CD4-positive, alpha-beta T cell treated with Interleukin-2 at 100 ng/mL for 4 hours (primary cell): ENCODE measurements at places on chromosomes 12 and 14.

GRCh38 chr12:132746613-132747012, 15.0 kb downstream of the ANKLE2 start:
- no peak for DNase-seq

DNA sequence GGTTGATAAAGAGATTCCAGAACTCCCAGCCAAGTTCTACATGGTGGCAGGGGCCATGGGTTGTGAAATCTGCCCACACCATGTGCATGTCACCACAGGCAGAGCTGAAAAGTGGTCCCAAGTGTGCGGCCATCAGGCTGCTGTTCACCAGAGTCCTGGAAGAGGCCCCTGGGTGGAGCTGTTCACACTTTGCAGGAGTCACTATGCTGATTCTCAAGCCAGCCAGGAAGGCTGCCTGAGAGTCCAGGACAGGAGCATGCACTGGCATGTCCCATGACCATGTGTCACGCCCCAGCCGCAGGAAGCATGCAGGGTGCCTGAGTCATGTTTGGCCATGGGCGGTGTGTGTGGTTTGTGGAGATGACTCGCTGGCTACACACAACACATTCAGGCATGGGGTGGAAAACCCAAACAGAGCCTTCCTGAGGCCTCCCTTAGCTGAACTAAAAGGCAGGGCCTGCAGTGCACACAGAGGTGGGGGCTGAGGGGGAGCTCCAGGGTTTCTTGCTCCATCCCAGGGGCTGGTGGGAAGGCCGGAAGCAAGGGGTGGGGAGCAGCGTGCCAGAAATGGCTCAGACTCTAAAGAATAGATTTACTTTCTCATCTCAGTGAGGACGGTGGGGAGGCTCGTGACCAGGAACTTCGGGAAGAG, 19.4 kb downstream of the ABCB9 start:
- DNase-seq, result peak; percentile 79

- peak; percentile 21 for DNase-seq
Observed at GRCh38 chr12:122421187-122421820, 1.2 kb downstream of the CLIP1 start.

DNA sequence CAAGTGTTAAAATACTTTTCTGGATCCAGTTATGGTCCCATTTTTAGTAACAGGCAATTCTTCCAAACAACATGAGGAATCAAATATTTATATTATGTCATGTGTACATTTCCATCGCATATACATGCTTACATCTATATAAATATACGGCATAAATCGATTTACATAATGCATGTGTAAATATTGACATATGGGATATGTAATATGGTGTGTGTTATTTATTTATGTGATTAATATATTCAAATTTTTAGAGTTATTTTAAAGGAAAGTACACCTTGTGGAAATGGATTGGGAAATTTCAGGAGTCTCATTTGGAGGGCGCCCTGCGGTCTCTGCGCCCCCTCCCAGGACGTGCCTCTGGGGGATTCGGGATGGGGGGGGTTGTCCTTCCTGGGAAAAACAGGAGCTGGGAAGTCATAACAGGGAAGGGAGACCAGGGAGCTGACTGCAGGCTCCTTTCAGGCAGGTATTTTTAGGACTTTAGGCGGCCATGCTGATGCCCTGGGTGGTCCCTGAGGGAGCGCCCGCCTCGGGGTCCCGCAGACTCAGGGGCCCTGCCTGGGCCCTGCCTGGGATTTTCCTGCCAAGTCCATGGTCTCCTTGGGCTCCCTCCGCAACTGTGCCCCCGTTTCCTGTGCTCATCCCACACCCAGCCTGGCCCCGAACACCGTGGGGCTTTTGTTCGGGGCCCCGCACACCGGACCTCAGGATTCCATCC, 82.7 kb upstream of the SFSWAP start:
- DNase-seq, result no peak

DNA sequence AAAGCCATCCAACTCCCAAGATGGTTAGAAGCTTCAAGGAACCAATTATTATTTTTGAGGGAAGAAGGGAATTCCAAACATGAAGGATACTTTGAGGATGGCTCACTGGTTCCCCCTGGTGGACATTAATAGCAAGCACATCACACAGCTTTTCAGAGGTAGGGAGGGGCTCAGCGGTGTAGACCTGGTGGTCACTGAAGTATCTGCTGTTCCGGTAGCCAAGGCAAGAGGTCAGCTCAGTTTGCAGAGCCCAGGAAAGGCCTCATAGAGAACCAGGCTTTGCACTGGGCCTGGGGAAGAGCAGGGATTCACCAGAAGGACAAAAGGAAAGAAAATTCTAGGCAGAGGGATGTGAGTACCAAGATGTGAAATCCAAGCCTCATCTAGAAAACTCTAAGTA, 118.7 kb downstream of the KSR2 start:
- peak; percentile 6 for DNase-seq

GRCh38 chr12:108457734-108458361, 57.2 kb upstream of the FICD start:
- no peak for DNase-seq

DNA sequence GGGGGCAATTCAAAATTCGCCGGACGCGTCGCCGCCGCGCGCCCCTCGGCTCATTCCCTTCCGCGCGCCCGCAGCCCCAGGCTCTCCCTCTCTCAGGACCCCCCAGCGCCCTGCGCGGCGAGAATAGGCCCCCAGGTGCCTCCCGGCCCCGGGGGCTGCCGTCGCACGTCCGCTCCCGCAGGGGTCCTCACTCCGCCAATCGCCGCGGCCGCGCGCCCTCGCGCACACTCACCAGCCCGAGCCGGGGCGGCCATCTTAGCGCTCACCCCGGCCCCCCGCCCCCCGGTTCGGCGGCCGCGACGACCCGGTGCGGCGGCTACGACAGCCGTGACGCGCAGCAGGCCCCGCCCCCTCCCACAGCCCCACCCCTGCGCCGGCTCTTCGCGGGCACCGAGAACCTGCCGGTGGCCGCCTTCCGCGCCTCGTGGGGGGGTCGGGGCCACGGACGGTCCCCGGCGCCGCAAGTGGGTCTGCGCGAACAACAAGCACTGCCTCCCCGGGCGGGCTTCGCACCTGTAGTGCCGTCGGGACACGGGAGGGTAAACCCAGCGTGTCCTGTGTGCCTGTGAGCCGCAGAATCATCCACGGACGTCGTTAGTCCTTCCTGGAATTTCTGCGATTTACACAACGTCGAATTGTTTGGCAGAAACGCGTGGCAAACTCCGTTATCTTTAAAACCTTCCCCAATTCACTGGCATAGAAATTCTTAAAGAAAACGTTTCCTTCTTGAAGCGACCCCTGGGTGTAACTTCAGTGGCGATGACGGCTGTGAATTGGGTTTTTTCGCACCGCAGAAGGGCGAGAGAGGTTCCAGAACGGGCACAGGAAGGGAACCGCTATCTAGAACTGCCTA, 2.5 kb downstream of the USP44 start:
- peak; percentile 53 for DNase-seq

- no peak for DNase-seq
Observed at GRCh38 chr12:96007729-96008128, 11.6 kb upstream of the HAL start.

DNA sequence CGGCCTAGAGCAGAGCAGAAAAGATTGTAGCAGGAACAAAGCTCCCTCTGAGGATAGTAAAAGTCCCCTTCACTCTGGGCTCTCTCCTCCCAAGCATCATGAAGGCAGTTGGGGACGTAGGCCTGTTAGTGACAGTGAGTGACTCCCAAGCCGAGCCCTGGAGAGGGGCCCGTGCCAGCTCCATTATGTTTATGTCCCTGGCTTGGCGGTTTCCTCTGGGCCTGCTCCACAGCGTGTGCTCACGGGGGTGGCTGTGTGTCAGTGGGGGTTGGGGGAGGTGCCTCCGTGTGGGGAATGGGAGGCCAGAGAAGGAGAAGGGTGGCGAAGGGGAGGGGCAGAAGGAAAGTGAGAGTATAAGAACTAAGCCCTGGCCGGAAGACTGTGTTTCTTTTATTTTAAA, 170.0 kb upstream of the VASH1 start:
- DNase-seq, result no peak

DNA sequence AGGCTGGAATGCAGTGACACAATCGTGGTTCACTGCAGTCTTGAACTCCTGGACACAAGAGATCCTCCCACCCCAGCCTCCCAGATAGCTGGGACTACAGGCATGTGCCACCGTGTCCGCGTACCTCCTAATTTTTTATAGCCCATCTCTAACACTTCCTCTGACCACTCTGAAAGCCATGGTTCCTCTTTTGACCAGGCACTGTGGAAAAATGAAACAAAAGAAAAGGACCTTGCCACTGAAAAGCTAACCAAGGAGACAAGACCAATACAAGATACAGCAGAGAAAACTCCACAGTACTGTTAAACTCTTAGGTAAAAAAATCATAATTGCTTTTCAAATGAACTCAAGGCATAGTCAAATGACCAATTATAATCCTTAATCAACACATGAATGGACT, 233.3 kb downstream of the NEDD1 start:
- DNase-seq, result no peak

DNA sequence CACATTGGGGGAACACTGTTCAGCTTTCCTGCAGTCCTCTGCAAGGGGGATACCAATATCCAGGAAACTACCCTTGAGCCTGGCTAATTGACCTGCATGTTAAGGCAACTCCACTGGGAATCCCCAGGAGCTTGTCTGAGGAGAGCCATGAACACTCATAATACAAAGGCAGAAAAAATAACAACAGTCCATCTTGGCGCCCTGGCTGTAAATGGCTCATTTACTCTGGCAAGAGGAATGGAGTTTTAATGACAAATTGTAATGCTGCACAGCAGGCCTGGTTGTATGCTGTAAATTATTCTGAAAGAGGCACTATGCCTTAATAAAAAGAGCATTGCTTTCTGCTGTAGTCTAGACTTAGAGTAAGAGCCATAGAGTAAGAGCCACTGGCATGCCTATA, 58.3 kb downstream of the SLC8A3 start:
- no peak for DNase-seq

DNA sequence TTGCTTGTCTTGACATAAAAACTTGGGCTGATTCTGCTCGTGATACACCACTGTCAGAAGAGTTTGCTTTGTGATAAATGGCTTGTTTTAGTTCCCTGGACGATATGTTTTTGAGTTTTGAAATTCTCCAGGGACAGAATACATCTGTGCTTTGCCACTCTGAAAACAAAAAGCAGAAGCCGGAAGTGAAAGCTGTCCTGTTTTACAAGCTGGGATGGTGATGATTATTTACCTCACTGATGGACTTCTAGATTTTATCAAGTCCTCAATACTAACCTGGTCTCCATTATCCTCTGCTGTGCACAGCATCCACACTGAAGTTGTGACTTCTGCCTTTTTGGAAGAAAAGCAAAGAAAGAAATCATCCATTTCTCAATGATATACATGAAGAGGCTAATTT, 251.6 kb downstream of the TRHDE start:
- no peak for DNase-seq

- DNase-seq, result no peak
Observed at GRCh38 chr14:62532181-62532580, 513.1 kb downstream of the KCNH5 start.

- peak; percentile 5 for DNase-seq
Observed at GRCh38 chr14:54737132-54737711, 165.4 kb downstream of the GCH1 start.

- no peak for DNase-seq
Observed at GRCh38 chr12:65963862-65964240, 139.6 kb downstream of the HMGA2 start.

- no peak for DNase-seq
Observed at GRCh38 chr14:41000350-41000749, 606.3 kb upstream of the LRFN5 start.

GRCh38 chr12:48969833-48970701, 1.5 kb downstream of the WNT10B start:
- DNase-seq, result peak; percentile 24

- DNase-seq, result peak; percentile 65
Observed at GRCh38 chr14:49497725-49498348, 88.3 kb downstream of the RPS29 start.

- DNase-seq, result no peak
Observed at GRCh38 chr14:61911574-61911973, 149.4 kb downstream of the SNAPC1 start.

- DNase-seq, result no peak
Observed at GRCh38 chr14:51202914-51203665, 37.0 kb upstream of the TMX1 start.

DNA sequence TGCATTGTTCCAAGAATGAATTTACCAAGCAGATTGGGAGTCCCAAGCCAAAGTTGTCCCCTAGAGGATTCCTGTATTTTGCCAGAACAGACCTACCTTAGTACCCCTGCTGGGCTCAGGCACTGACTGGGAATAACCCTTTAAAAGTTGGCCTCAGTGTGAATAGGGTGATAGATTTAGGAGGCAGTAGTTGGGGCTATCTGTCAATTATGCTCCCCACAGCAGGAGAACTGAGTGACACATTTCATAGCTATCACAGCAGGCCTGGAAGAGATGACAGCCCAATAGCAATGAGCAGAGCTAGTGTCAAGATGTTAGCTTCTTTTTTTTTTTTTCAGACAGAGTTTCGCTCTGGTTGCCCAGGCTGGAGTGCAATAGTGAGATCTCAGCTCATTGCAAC, 14.3 kb upstream of the LRP6 start:
- DNase-seq, result no peak

DNA sequence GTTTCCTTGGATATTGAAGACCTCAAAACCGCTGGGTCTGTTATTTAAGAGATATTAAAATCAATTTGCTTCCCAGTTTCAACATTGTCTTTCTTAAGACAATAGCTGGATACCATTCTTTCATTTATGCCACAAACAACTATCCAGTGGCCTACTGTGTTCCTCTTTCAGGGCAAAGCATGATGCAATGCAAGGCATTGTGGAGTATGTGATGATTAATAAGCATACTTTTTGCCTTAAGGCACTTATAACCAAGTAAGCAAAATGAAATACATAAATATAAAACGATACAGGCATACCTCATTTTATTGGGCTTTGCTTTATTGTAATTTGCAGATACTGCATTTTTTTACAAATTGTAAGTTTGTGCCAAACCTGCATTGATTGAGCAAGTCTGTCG, 45.5 kb downstream of the SCN8A start:
- DNase-seq, result no peak

DNA sequence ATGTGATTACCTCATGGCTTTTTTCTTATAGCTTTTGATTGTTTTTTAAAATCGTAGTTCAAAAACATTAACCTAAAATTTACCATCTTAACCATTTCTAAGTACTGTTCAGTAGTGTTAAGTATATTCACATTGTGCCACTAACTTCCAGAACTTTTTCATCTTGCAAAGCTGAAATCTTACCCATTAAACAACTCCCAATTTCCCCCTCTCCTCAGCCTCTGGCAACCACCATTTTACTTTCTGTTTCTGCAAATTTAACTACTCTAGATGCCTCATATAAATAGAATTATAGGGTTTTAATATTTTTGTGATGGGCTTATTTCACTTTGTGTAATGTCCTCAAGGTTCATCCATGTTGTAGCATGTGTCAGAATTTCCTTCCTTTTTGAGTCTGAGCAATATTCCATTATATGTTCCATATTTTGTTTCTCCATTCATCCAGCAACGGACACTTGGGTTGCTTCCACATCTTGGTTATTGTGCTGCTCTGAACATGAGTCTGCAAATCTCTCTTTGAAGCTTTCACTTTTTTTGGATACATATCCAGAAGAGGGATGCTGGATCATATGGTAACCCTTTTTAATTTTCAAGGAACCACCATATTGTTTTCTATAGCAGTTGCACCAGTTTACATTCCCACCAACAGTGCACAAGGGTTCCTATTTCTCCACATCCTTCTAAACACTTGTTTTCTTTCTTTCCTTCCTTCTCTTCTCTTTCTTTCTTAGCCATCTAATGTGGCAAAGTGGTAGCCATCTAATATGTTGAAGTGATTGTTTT, 5.0 kb downstream of the HIF1A start:
- no peak for DNase-seq
